ENCODE measurements at places on chromosomes 1 and 21.

GRCh38 chr1:222613627-222614026 is 4.3 kb upstream of the MIA3 start:
- DNase-seq = no peak

DNA sequence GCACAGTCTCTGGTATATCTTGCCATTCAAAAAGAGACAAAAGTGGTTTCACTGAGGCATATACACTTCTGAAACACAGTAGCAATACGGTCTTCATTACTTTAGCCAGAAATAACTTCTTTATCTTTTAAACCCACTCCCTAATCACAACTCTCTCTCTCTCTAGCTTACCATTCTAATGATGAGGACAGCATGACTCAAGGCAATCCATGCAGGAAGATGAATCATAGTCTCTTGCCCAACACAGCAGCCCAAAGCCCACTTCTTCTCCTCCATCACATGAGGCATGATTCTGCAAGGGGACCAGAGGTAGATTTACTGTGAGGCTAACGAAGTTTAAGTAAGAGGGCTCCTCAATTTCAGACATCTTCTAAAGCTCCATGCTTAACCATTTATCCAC is 285.0 kb upstream of the NR5A2 start:
- DNase-seq = no peak

DNA sequence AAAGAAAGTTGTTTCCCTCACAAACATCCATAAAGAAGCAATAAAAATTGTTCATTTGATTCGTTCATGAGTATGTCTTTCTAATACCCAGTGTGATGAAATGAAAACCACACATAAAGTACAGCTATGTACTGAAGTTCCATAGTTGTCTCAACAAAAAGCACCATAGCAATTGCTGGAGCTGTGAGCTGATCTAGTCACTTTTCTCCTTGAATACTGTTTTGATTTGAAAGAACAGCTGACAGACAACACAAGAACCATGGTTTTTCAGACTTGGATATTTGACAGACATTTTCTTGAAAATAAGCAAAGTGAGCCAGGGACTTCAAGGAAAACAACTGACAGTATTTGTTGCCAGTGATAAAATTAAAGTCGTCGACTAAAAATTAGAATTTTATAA is 237.1 kb upstream of the PLD5 start:
- DNase-seq = no peak

GRCh38 chr1:151994956-151995355 is 1.3 kb upstream of the S100A10 start:
- DNase-seq = no peak

DNA sequence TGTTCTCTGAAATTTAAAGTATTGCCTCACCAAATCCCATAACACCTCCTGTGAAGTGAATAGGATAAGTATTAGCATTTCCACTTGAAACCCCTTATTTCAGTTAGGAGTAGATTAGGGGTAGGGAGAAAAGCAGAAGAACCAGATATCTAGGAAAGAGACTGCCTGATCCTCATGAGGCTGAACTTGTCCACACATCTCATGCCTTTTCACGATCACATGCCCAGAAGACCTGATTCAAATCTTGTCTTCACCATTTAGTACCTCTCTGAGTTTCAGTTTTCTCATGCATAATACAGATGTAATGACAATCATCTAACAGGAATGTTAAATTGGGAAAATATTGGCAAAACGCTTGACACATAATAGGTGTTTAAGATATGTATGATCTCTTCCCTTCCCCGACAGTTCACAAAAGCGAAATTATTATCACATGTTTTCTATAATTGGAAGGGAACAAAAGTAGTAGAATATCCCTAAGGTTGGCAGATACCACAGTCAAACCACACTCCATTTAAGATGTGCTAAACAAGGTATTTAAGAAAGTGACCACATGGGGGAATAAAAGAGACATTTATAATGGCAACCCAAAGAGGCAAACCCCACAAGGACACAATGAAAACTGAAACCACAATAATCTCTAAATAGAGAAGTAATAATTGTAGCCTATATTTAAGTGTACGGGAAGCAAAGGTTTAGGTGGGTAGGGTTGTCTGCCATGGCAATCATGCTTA is 25.2 kb downstream of the GFI1 start:
- DNase-seq = no peak

DNA sequence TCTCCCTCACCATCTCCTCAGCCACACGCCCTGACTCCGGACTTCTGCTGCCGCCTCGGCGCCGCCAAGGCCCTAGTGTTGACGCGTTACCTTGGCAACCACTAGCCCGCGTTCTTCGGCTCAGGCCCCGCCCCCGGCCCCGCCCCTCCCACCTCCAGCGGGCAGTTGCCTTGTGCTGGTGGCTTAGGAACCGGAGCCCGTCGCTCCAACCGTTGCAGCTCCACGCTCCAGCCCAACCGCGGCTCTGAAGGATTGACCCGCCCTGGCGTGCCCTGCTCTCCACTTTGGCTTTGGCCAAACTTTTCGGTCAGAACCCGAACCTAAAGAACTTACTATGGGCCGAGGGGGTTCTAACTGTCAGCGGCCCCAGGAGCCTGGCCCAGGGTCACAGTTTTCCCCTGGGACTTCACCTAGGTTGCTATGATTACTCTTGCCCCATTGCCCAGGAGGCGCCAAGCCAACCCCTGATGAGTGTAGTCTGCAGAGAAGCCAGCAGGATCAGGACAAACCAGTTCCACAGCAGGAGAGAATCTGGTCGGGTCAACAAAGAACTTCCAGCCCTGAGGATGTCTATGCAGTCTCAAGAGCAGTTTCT is at the start of gene CFAP45:
TSS of gene CFAP45 (minus strand) at position 80 of the 595 bp plus-strand sequence. CDS start at position 13, 67 bp downstream.
- no peak for DNase-seq

DNA sequence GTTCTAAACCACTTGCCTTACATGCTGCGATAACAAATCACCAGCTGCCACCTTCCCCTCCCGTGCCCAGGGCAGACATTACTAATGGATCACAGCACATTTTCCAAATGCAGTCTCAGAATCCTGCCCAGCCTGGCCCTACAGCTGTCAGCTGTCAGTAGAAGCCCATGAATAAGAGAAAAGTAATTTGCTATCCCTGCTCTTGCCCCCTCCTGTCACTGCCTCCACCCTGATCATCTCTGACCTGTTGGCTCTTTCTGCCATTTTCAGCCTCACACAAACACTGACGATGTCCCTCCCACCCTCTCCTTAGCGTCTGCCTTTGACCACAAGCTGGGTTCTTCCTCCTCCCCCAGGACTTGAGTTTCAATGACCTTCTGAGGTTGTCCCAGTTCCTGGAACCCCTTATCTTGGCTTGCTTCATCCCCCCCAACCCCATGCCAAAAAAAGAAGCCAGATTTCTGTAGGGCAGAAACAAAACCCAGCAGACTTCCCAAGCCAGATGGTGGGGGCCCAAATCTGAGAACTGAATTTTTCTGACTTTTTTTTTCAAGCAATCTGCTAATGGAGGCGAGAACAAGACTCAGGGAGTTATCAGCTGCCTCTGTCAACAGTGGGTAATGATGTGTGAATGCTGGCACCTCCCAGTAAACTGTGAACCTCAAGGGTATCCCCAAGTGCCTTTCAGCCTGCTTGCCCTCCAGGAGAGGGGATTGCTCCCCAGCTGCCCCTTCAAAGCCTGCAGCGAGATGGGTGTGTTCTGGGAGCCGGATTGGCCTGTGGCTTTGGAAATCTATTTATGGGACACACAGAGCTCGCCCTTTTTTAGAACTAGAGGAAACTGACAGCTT is 216.5 kb upstream of the VAMP3 start:
- no peak for DNase-seq

DNA sequence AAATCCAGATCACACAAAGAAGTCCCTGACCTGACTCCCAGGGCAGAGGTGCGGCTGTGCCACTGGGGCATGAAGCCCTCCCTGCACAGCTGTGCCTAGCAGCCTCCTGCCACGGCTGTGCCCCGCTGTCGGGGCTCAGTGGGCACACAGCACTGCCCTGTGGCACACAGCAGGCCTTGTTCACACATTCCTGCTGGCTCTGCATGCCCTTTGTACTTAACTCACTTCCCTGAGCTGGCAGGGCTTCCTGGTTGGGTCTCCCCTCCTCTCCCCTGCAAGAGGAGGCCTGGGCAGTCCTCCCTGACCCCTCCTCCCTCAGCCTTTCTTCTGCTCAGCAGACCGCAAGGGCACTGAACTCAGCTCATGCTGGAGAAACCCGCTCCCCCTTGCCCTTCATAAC is 14.8 kb downstream of the LHX4 start:
- no peak for DNase-seq

GRCh38 chr1:203187304-203187685 is 791 bp upstream of the CHI3L1 start:
- DNase-seq = no peak

DNA sequence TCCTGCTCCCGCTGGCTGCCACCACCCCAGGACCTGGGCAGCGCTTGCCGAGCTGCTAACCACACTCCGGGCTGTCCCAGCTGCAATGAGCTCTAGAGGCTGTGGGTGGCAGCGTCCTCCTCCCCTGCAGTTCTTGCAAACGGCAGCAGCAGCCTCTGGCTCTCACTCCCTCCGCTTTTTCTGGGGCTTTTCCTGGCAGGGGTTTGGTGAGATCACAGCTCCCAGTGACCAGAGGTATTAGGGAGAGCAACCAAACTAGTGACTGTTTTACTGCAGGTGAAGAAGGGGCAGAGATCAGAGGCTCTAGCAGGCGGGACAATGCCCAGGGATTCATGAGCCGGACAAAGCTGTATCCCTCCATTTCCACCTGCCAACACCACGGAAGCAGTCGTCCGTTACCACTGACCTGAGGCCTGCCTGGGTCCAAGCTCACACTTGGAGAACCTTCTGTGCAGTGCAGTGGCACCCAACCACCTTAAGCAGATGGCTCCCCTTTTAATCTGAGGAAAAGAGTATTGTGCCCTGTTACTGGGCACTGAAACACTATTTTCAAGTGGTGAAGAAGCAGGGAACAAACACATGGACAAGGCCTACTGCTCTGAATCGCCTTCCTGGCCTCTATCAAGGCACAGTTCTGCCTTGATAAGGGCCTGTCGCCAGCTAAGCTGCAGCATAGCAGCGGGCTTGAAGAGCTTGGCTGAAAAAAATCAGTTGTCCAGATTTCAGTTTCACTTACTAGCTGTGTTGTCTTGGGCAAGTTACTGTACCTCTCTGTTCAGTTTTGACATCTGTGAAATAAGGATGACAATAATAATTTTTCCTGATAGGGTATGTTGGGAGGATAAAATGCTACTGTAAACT is at the start of gene F5:
TSS of gene F5 (minus strand) at position 87 of the 861 bp plus-strand sequence. CDS start 95 bp downstream, outside the sequence.
- DNase-seq = peak; percentile 65

GRCh38 chr21:26453267-26453666 is 119.8 kb downstream of the CYYR1 start:
- DNase-seq = no peak

- no peak for DNase-seq
Observed at GRCh38 chr1:202638019-202638700, 72.1 kb downstream of the SYT2 start.

- no peak for DNase-seq
Observed at GRCh38 chr1:45412899-45413298, 72.7 kb upstream of the MUTYH start.

GRCh38 chr1:228455715-228456114 is 31.5 kb upstream of the RNF187 start:
- no peak for DNase-seq

GRCh38 chr1:66244429-66244828 is 289.5 kb upstream of the SGIP1 start:
- DNase-seq = no peak

DNA sequence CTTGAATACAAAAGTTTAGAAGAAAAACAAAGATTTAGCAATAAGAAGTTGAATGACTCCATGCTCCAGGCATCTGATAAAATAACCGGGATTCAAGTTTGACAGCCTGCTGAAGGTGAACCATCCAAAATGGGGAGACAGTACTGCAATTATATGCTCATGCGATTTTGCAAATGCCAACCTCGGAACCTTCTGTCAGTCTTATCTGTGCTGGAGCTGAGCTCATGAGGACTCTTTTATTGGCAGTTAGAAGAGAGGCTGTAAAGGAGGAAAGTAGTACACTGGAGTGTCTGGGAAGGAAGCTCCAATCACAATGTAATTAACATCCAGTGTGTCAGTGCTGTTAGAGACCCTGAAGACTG is 170.0 kb downstream of the GALNT2 start:
- DNase-seq = no peak

- no peak for DNase-seq
Observed at GRCh38 chr21:26769613-26770188, 75.5 kb downstream of the ADAMTS1 start.

- no peak for DNase-seq
Observed at GRCh38 chr1:201214886-201215285, 24.3 kb downstream of the IGFN1 start.

DNA sequence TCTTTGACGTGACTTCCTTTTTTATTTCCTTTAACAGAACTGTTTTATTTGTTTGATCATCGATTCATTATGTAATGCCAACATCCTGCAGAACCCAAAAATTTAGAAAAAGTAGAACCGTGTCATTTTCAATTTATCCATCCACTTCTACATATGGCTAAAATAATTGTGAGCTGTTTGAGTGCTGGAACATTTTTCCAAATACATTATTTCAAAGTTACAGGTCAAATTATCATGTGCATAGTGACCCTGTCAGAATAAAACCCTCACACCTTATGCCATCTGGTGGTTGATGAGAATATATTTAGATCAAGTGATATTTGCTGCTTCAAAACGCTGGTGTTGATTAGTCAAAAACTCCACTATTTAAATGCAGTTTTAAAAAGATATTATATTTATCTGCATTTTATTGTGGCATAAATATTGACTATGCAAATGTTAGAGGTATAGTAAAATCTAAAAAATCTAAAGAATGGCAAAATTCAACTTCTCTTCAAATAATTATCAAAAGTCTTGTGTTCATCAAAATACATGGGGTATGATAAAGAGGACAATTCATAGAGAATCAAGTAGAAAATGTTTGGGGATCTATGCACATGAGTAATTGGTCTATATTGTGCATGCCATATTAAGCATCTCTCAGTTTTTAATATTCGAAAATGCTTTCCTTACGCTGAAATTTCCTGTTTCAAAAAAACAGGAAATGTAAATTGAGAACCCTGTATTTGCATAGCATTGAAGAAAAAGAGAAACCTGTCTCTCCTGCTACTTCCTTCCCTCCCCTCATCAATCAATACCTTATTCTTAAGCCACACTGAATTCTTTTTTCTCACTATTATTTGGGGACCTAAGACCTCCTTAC is 39.7 kb downstream of the UBE2U start:
- no peak for DNase-seq
